ENCODE measurements at places on chromosomes 4 and X.

- DNase-seq: no peak
These were observed 33.4 kb upstream of the SRD5A3 start for GRCh38 chr4:55312489-55313101.

DNA sequence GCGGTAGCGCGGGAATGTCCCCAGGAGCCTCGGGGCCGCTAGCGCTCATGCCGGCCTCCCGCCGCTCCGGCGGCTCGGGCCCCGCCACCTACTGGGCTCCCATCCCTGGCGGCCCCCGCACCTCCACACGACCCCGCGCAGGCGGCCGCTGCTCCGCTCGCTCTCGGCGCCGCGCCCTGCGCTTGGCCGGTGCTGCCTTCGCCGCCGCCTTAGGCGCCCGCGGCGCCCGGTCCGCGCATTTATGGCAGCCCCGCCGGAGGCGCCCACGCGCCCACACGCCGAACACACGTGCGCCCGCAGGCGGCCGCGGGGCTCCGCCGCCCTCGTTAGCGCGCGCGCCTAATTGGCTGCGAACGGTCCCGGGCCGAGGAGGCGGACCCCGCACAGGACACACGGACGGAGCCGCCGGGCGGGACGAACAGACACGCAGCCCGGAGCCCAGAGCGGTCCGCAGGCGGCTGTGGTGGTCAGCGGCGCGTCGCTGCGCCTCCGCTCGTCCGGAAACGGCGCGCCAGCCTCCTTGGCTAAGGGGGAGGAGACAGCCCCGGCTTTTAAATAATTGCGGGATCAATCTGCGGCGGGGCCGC lies at the start of gene NKX1-1:
Gene NKX1-1 (minus strand): TSS at position 49 of the 587 bp plus-strand sequence. CDS start 0 bp downstream, at position 49.
- DNase-seq: no peak

GRCh38 chrX:124010157-124010556 lies 48.7 kb downstream of the STAG2 start:
- DNase-seq: no peak

- peak; percentile 79 for DNase-seq
These were observed at the start of gene FGFR3 for GRCh38 chr4:1792832-1793495. Gene FGFR3, plus strand, starts transcription at chr4:1793293. Its CDS starts 642 bp downstream, at chr4:1793935.

DNA sequence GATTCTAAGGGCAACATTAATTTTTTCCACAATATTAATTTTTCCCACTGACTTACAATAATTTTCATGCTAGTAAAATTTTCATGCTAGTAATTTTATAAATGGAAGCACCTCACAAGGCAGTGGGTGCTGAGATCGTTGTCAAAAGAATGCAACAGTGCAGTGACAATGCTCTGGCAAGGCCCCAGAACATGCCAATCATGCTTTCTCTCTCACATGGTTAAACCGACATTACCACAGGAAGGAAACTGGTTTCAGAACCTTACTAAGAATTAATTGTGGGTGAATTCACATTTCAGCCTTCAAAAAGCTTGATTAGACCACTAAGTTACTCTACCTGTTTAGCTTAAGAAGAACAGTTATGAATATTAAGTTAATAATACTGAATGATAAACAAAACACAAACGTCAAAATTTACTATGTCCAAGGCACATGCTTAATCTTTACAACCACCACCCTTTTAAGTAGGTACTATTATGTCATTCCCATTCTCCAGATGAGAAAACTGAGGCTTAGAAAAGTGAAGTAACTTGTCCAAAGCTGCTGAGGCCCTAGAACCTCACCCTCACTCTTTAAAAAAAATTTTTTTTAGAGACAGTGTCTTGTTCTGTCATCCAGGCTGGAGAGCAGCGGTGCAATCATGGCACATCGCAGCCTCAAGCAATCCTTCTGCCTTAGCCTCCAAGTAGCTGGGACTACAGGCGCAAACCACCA lies 10.0 kb upstream of the OPHN1 start:
- DNase-seq: no peak

DNA sequence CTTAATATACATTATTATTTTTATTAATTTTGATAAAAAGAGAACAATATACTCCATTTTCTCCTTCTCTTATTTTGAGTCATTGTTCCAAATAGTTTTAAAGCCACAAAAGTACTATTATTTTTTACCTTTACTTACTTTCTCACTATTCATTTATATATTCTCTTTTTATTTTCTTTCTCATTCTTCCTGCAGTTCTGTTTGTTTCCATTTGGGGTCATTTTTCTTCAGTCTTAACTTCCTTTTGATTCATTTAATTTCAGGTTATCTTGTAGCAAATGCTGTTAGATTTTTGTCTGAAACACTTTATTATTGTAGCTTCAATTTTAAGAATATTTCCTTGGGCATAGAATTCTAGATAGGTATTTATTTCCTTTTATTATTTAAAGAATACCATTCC lies 438.6 kb upstream of the EPHA5 start:
- DNase-seq: no peak

DNA sequence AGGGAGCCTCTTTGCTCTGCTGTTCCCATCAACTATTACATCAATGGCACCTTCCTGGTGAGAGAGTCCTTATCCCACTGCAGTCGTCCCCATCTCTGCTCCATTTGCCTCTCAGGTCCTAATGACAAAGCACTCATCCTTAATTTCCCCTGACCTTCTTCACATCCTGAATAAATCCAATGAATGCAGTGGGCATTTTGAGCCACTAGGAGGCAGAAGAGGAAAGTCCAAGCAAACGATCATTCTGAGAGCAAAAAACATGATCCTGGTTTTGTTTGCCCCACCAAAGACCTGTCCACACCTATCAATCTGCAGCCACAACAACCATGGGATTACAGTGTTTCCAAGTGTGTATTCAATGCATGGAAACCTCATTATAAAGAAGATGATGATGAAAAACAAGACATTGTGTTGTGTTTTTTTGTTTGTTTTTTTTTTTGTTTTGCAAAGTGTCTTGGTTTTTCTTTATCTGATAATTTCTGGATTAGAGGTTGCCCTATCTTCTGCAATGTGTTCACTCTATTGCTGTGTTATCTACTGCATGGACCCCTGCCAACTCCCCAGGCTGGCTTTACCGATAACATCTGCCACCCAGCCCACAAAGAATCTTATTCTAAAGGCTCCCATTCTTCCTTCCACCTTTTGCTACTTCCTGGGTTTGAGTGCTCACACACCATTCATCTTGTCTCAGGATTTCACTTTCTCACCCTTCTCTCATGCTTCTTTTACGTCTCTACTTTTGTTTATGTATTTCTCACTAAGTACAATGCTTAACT lies 207.2 kb downstream of the NLGN4X start:
- no peak for DNase-seq

GRCh38 chr4:1244978-1245471 lies 3.9 kb downstream of the CTBP1 start:
- no peak for DNase-seq

DNA sequence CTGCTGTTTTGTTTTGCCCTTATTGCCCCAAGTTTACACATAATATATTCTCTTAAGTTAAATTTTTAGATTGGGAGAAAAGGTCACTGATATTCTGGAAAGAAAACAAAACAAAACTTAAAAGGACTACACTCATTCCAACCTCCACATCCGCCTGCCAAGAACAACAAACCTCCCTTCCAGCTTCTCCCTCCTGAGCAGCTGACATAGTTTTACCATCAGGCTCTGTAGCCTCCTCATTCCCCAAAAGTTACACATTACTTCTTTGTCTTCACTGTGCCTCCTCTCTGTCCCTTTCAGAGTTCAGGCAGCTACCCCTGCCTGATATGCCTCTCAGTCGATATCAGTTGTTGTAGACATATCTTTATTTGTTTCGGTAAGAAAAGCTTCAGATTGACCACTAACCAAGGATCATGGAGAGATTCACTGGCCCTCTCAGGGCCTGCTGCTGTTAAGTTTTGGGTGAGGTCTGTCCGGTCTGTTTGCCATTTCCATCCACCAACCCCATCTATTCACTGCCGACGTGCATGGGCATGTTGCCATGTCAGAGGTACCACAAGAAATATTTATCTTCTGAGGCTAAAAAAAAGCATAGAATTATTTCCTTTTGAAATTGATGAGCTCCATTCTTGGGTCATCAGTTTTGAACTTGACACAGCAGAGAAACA lies 164.1 kb downstream of the GASK1B start:
- DNase-seq: no peak
